Stomach (tissue), 19 donors: ENCODE measurements at places on chromosomes 13 and 19. TPM values are rescaled to one million over a fixed set of nuclear protein-coding genes. Genes with fewer than 3 reads are reported as not detected.
A peak's percentile ranks its signal among the peaks of the same experiment; 100 is the strongest.

The MAMSTR gene
- not detected for total RNA-seq

The TRPC4 gene
- not detected for total RNA-seq

DNA sequence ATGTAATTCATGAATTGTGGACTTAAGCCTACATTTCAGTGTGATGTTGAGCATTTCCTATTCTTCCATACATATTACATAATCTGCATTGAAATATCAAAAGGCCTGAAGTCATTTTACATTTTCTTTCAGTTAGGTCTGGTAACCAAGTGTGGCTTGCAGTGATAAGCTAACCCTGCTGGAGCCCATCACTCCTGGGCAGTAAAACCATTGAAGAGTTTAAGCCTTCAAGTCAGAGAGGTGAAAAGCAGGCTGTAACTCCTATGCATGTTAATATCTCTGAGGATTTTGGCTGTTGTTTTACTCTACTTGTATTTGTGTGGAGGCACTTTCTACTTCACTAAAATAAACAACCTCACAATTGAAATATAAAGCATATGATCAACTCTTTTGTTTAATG is 248.8 kb downstream of the SLITRK5 start:
- no peak for DNase-seq

The PGLYRP2 gene
- not detected for total RNA-seq

The PTGER1 gene
- not detected for total RNA-seq

DNA sequence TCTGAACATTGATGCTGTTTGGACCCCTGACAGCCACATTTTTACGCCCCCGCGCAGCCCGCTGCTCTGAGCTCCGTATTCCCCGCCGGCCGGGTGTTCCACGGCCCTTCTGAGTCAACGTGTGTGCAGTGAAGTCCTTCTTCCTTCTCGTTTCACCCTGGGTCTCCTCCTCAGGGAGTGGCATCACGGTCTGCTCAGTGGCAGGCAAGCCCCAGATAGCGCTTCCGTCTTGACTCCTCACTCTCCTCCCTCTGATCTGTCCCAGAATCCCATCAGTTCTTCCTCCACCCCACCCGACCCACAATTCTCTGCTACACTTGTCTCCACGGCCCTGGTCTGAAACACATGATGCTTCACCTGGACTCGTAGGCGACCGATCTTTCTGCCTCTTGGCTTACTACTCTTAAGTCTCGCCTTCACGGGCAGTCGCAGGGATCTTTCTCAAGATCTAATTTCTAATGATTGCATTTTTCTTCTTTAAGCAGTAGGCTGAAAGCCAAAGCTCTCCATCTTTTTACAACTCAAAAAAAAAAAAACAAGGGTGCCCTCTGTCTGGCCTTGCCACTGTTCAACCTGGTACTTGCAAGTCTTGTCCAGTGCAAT is 33.9 kb downstream of the CCNE1 start:
- DNase-seq, result no peak

- DNase-seq, result no peak
These were observed 18.5 kb upstream of the STARD13 start for GRCh38 chr13:33303855-33304597.

The JAK3 gene
- total RNA-seq, result 1.7 TPM

The CDX2 gene
- total RNA-seq, result 106 TPM

The CA11 gene
- total RNA-seq, result 7.1 TPM

DNA sequence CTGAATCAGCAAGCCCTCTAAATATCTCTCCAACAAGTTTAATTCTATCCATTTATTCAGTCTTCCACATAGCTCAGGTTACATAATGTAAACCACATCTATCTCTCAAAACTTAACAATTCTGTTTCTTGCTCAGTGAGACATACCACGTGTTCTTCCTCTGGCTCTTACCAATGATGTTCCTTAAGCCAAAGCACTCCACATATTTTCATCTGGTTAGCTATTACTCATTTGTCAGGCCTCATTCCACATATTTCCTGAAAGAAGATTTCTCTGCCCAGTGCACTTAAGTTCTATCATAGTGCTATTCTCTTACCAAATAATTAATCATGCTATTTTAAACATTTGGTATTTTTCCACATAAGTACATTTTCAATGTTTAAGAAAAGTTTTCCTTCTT is 403.3 kb upstream of the ATXN8OS start:
- DNase-seq, result no peak

DNA sequence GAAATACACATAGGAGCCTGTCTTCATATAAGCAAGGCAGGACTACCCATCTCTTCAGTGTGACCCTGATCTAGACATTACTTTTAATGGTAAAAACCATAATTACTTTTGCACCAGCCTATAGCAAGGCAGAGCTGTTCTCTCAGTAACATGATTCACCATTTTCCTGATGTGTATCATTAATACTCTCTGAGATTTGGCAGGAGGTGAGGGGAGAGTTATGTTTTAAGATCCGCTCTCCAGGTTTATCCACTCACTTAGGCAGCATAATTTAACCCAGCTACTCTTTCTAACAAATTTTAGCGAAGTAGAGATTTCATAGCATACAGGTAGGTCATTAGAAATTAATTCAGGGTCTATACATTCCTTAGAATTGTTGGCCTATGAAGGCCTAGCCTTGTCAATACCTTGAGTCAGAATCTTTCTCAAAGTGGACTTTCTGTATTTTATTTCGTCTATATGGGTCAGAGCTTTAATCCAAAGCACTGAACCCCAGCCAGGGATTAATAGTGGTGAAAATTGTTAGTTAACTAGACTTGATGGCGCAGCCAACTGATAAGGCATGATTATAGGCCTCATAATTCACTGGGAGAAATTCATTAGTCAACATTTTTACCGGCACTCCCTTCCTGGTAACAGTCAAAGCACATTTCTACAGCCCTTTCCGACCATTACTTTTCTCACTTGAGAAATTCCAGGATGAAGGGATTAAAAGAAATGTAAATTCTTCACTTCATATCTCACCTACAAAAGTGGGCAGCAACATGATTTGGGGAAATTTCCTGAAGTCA is 955.1 kb downstream of the DIAPH3 start:
- DNase-seq, result no peak

DNA sequence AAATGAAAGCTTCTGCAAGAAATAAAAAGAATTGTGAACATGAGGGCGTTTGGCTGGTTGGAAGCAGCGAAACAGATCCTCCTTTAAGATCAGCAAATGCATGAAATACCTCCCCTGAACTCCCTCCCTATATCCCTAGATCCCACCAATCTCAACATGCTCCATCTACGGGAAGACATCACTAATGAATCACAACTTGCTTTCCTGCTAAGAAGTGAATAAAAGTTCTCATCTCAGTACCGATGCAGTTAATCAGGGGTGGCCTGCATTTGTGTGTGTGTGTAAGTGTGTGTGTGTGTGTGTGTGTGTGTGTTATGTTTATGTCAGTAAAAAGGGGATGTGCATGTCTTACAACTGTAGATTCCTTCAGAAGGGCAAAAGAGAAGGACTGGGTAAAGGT is 238.7 kb downstream of the LIG4 start:
- no peak for DNase-seq

GRCh38 chr19:33496038-33496895 is 25.3 kb downstream of the PEPD start:
- DNase-seq, result no peak

DNA sequence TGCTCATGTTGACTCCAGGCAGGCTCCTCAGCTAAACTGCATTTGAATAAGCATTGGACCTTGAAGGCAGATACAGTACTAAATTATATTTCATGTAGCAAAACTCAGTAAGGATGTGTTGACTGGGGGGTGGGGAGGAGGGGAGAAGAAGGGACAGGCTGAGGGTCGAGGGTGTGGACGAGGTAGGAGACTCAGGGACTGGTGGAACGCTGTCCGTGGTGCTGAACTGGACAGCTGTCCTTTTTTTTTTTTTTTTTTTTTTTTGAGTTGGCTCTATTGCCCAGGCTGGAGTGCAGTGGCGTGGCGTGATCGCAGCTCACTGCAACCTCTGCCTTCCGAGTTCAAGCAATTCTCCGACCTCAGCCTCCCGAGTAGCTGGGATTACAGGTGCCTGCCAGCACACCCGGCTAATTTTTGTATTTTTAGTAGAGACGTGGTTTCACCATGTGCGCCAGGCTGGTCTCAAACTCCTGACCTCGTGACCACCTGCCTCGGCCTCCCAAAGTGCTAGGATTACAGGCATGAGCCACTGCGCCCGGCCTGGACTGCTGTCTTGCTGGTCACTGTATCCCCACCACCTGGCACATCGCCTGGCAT is 33.2 kb upstream of the CASP14 start:
- peak; percentile 54 for DNase-seq

The EPSTI1 gene
- 18.5 TPM for total RNA-seq

The TMEM238 gene
- total RNA-seq, result 36.1 TPM

DNA sequence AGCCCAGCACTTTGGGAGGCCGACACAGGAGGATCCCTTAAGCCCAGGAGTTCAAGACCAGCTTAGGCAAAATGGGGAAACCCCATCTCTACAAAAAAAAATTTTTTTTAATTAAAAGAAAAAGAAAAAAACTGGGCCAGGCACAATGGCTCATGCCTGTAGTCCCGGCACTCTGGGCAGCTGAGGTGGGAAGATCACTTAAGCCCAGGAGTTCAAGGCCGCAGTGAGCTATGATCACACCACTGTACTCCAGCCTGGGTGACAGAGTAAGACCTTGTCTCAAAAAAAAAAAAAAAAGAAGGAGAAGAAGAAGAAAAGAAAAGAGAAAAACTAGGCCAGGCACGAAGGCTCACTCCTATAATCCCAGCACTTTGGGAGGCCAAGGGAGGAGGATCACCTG is 4.3 kb downstream of the ELL start:
- no peak for DNase-seq

DNA sequence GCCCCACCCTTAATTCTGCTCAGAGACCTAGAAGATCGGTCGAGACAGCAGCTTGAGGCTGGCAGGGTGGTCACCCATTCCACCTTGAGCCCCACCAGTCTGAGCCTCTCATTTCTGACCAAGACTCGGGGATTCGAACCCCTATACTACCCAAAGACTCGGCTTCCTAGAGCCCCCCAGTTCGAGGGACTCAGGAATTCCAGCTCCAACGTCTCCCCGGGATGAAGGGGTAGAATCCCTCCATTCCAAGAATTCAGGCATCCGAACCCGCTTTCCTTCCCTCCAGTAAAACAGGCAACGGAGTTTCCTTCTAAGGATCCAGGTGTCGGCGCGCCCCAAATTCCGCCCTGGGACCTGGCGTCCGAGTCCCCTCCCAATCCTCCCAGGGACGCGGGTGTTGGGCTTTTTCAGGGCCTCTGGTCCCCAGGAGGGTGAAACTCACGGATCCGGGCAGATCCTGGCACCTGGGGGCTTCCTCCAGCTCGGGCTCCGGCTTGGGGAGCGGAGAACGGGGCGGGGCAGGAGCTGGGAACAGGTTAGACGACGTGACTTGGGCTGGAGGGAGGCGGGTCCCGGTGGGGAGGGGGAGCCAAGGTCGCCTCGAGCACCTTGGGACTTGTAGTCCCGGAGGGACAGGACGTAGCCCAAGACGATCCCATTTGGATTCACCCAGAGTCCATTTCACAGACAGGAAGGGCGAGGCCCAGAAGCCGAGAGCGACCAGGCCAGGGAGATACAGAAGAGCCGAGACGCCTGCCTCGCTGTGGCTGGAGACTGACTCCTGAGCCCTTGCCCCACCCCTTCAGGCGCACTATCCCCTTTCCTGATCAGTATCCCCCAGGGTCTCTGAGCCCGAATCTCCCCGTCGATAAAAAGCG is at the start of gene PPP1R13L:
Gene PPP1R13L, minus strand, starts transcription at position 513 of the 878 bp plus-strand sequence. CDS start 6,751 bp downstream, outside the sequence.
- DNase-seq, result peak; percentile 92

The MEIOSIN gene
- not detected for total RNA-seq

- DNase-seq, result peak; percentile 71
These were observed 10.4 kb upstream of the RASA3 start for GRCh38 chr13:114142640-114143490.

DNA sequence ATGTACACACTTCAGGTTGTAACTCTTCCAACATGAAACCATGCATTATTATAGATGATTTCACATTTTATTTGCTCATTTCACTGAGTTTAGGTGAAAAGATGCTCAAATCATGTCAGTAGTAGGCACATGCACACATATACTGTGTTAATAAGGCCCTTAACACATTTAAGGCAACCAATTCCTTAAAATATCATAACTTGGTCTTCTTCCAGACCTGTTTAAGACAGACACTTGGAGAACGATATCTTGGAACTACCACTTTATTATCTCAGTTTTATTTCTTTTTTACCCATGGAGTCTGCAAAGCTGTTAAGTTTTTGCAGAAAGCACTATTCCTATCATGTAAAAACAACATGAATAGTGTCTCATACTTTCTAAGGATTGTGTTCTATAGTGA is 395.2 kb upstream of the MIR17HG start:
- DNase-seq, result no peak

The CELF5 gene
- total RNA-seq, result not detected

The KLK13 gene
- total RNA-seq, result not detected

GRCh38 chr19:11963566-11964355 is 1.1 kb upstream of the ZNF763 start:
- DNase-seq, result peak; percentile 76

DNA sequence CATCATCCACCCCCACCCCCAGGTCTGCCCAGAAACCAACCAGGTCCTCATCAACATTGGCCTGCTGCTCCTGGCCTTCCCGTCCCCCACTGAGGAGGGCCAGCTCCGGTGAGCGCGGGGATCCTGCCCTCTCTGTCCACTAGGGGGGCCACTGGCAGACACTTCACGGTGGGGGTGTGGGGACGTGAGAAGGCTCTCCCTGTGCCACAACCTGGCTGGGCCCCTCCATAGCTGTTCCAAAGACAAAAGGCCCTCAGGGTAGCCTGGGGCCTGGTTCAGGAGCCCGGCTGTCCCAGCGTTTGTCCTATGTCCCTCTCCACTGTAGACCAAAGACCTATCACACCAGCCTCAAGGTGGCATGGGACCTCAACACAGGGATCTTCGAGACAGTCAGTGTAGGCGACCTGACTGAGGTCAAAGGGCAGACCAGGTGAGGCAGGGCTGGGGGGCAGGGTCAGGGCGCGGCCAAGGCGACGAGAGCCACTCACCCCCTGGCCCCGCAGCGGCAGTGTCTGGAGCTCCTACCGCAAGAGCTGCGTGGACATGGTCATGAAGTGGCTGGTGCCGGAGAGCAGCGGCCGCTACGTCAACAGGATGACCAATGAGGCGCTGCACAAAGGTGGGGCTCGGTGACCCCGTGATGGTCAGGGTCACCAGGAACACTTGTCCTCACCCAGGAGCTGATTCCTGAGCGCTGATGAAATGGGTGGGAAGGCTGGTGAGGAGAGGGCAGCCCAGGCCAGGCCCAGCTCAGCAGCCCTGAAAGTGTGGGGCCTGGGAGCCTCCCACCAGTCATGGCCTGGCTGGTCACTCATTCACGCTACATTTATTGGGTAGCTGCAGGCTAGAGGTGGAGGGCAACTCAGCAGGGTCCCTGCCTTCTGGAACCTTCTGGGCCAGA is 7.9 kb downstream of the DCAF15 start:
- no peak for DNase-seq

- DNase-seq, result no peak
These were observed 24.1 kb downstream of the NKPD1 start for GRCh38 chr19:45136507-45137178.

GRCh38 chr13:43003010-43003409 is 11.0 kb upstream of the EPSTI1 start:
- no peak for DNase-seq

The OSCAR gene
- 2.6 TPM for total RNA-seq

DNA sequence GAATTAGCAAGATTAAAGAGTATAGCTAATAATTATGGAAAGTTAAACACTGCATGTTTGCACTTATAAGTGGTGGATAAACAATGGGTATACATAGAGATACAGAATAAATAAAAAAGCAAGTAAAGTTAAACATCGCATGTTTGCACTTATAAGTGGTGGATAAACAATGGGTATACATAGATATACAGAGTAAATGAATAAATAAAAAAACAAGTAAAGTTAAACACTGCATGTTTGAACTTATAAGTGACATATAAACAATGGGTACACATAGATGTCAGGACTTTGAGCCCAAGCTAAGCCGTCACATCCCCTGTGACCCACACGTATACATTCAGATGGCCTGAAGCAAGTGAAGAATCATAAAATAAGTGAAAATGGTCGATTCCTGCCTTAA is 1533.3 kb upstream of the SPRY2 start:
- DNase-seq, result peak; percentile 8
